ENCODE measurements at places on chromosomes 11 and 22.

GRCh38 chr11:64751136-64751535 lies 7.2 kb upstream of the RASGRP2 start:
- DNase-seq = no peak

DNA sequence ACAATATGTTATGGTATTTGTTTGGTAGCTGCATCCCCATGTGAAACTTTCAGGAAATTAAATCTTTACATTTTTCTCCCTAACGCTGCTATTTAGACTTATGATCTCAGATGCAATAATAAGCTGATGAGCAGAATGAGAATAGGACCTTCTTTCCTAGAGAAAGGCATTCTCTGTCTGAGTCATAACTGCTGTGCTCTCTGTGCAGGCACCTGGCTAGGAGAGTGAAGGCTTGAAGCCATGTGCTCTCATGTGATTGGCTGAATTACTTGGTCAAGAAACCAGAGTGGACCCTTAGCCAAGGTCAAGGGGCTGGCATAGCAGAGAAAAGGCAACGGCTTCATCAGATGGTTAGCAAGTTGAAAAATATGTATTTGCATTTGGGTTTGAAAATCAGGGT lies 185.0 kb downstream of the ADAMTS15 start:
- DNase-seq = no peak

DNA sequence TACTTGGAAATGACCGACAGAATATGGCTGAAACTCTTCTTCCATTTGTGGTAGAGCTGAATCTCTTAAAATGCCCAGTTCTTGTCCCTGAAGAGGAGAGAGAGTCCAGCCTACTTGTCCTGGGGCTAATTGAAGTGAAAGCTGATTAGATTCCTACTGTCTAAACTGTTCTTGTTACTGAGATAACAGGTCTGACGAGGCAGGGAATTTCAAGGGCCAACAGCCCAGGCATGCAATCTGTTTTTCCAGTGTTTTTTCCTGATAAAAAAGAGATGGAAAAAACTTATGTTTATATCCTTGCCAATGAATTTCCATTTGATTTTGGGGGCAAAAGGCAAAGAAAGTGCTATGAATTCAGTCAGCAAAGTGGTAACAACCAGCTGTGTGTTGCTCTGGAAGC lies 195.5 kb downstream of the ETS1 start:
- no peak for DNase-seq

- DNase-seq = no peak
Observed at GRCh38 chr11:19374151-19374569, 133.4 kb upstream of the E2F8 start.

GRCh38 chr22:20792221-20792965 lies 18.5 kb downstream of the SERPIND1 start:
- no peak for DNase-seq

DNA sequence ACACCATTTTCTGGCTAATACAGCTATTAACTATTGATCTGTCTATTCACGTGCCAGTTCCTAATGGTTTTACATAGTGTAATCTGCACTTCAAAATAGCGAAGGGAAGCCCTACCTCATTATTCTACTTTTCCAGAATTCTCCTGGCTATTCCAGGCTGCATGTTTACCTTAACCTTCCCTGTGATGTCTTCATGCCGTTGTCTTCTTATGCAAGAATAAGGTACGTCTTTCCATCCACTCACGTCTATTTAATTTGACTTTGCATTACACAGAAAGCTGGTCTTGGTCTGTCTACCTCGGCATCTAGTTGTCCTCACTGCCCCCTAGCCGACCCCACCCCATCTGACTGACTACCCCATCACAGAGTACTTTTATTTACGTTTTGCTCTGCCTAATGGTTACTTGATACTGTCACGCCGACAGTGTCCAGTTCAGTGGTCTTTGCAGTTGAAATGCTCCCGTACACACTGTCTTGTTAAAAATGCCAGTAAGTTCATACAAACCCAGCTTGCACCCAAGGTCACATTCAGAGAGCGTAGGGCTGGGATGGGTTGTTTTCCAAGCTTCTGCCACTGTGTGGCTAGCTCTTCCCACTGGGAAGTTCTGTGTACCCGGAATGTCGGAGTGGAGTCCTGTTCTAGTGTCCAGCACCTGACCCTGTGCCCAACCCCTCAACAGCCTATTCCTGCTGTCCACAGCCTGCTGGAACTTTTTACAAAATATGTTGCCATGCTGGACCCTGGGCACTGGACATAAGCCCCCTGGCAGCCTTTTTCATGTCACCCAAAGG lies 15.0 kb downstream of the NEAT1 start:
- no peak for DNase-seq

DNA sequence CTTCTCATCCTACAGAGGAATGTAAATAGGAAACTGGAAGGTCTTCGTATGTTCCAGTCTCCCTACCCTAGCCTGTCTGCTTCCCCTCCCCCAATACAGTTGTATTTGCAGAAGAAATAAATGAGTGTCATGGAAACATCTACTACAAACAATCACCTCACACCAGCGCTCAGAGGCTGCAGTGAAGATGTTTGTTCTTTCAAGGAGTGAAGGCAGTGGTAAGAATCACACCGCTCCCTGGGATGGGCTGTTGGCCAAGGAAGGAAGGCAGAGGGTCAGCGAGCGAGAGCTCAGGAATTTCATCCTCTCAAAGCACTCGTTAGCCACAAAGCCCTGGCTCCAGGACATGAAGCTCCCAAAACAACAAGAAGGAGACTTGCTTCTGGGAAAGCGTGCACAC lies 1.1 kb upstream of the IGSF9B start:
- DNase-seq = no peak

Measured in NCI-H524 (cell line).